GM23338 (cell line): ENCODE measurements at places on chromosomes 13 and 19. TPM values are rescaled to one million over a fixed set of nuclear protein-coding genes. Genes with fewer than 3 reads are reported as not detected.

Gene BRME1
- 3.7 and 4.0 TPM in 2 replicates for total RNA-seq

Gene FRY
- total RNA-seq, result 4.1 and 10.1 TPM in 2 replicates

Gene SRRM5
- not detected in 2 replicates for total RNA-seq

Gene TEX101
- not detected in 2 replicates for total RNA-seq

DNA sequence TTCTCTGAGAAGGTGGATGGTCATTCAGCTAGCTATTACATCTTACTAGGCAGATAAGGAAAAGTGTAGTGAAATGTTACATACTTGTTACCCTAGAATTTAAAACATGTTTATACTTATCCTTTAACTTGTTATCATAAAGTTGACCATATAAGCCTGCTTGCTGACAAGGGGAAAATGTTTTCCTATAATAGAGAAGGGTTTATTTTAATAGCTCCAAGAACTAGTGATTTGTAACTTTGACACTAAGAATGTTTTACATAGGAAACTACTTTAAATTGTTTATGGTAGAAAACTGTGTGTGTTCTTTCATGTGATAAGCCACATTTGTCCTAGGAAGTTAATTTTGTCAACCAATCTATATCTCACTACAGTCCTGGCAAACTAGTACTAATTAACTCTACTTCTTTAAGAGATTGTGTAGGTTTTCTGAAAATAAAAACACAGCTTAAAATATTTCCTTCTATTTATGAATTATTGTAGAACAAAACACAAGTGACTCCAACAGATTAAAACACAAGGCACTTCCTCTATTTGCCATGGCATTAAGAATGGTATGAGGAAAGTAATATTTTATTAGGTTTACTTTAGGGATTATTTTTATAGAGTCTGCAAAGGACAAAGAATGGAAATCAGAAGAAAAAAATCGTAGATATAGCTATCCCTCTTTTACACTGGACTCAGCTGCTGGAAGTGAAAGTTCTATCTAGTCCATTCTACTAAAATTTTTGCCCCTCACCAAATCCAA lies 233.3 kb upstream of the NBEA start:
- H3K4me3 ChIP-seq, result no peak overlapping the region
- H3K4me1 ChIP-seq, result no peaks in the 10 kb centered on the region
- no peaks in the 10 kb centered on the region for H3K27me3 ChIP-seq
- no peak for DNase-seq
- no peak overlapping the region for H3K27ac ChIP-seq
- H3K36me3 ChIP-seq, result no peaks in the 10 kb centered on the region

DNA sequence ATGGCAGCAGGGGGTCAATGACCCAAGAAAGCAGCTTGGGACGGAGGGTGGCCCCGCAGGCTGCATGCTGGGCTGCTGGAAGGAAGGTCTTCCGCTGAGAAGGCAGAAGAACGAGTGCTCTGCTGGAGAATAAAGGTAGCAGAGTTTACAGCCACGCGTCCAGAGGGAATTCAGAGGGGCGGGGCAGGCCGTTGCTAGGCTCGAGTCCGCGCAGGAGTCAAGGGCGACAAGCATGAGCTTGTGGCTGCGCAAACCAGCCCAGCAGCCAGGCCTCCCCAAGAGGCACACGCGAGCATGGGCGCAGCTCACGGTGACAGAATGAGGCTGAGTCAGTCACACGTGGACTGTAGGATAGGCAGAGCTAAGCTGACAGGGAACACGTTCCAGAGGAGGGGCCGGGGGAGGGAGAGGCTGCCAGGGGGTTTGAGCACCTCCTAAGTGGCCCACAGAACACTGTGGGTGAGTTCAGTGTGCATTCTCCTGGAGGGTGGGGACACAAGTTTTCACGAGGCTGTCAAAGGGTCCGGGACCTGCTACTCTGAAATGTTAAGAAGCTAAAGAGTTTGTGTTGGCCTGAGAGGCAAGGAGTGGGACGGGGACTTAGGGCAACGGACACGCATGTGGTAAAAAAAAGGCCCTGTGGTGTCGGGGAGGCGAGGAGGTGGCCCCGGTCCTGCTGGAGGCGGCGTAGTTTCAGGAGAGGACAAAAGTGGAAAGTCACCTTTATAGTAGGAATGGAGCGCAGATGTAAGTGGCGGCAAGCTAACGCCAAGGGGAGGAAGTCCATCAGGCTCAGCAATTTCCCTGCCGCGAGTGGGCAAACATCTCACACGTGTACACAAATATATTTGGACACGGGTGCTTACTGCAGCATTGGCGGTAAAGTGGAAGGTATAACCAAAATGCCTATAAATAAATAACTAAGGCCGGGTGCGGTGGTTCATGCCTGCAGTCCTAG lies 17.7 kb downstream of the RFX2 start:
- H3K36me3 ChIP-seq, result no peaks in the 10 kb centered on the region
- H3K27me3 ChIP-seq, result peaks cover 14% of the 10 kb centered on the region; the same call in 1 of the 2 replicates
- H3K27ac ChIP-seq, result no peak overlapping the region
- H3K4me1 ChIP-seq, result peaks cover 18% of the 10 kb centered on the region
- peak; percentile 85 for DNase-seq

DNA sequence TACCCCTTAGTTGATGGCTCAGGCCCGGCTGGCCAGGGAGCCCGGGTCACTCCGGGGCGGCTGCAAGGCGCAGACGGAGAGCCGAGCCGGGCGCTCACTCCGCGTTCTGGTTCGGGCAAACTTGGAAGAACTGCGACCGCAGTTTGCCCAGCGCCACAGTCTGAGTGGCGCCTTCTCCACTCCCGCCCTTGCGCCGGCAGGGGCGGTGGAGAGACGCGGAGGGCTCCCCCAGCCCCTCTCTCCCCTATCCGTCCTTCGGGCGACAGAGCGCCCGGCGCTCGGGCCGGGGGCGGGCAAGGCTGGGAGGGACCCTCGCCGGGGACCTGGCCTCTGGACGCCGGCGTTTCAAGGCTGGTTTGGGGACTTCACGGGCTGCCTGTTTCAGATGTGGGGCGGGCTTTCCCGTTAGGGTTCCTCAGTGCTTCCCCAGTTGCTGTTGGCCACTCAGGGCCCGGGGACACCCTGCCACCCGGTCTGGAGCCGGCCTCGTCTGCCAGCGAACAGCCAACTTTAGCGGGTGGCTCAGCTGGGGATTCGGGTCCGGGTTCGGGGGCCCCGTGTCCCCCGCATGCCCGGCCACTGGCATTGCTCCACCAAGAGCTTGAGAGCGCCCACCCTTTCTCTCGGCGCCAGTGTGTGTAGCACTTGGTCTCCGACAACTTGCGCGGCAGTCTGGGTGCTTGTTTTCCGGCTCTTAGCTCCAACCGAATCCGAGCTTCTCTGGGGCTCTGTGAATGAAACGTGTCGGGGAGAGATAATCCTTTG lies 1.5 kb downstream of the GPC6 start:
- no peaks in the 10 kb centered on the region for H3K36me3 ChIP-seq
- DNase-seq, result peak; percentile 91
- H3K27me3 ChIP-seq, result peaks cover 13% of the 10 kb centered on the region
- no peak overlapping the region for H3K27ac ChIP-seq

DNA sequence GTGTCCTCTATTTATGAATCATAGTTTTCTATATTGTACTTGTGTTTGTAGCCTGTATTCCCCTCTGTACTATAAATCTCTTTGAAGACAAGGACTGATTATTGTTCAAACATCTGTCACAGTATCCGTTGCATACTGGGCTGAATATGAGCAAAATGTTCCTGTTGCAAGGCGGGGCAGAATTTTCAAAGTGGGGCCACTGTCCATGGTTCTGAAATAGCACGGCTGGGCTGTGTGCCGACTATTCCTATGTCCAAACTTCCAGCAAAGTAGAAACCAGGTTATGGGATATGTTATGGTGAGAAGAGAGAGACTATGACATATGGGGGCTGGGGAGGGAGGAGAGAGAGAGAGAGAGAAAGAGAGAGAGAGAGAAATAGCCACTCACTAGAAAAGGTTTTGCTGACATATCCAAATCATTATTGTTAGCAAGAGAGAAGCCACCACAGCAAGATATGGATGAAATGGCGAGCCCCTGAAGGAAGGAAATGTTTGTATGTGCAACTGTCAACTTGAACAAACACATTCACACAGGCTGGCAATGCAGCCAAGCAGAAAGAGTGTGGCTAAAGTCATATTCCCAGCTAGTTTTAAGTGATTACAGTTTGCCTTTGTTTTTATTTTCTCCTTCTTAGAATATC lies 107.0 kb upstream of the GPR12 start:
- H3K4me3 ChIP-seq, result no peak overlapping the region
- no peaks in the 10 kb centered on the region for H3K4me1 ChIP-seq
- H3K27ac ChIP-seq, result no peak overlapping the region
- H3K27me3 ChIP-seq, result no peaks in the 10 kb centered on the region
- peak; percentile 39 for DNase-seq

DNA sequence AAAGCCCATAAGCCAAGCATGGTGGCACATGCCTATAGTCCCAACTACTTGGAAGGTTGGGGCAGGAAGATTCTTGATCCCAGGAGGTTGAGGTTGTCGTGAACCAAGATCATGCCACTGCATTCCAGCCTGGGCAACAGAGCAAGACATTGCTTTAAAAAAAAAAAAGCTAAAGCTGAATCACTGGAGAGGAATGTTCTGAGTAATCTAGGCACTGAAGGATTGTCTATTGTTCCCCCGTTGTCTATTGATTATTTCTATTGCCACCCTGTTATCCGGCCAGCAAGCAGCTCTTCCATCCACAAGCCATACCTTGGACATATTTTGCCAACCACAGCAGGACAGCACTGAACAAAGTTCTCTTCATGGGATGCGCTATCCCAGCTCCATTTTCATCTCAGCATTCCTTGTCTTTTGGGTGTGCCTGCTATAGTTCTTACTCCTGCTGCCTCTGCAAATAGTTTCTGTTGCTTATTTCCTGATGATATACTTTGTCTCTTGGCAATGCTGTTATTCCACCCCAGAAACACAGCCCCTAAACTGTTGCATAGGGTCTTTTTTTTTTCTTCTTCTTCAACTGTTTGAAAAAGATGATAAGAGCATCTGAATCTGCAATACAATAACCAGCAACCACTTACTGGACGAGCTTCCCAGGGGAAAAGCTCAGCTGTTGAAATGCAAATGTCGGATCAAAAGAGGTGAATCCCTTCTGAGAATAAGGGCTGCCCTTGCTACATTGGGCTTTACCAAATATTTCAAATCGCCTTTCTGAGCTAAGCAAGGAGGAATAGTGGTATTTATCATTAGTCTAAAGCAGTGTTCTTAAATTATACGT lies 22.2 kb upstream of the SIAH3 start:
- no peaks in the 10 kb centered on the region for H3K36me3 ChIP-seq
- H3K4me1 ChIP-seq, result no peaks in the 10 kb centered on the region; the same call in 1 of the 2 replicates
- peaks cover 14% of the 10 kb centered on the region for H3K27me3 ChIP-seq
- no peak overlapping the region for H3K27ac ChIP-seq
- H3K4me3 ChIP-seq, result 0 out of 2 replicates have a peak overlapping the region, but pooled peaks have one; percentile 6

DNA sequence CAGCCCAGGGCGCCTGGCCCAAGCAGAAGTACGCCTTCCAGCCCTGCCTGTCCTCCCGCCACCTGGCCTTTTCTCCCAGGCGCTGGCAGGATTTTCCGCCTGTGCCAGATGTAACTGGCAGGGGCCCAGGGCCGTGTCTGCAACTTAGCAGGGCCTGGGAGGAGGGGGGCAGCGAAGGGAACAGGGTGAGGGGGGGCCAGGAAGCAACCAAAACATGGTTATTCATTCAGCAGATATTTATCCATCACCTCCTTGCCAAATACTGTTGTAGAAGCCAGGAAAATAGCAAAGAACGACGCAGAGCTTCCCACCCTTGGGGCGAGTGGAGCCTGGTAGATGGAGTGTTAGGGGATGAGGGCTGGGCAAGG lies 5.6 kb downstream of the TLE6 start:
- peak overlapping the region; percentile 42; the same call in 1 of the 2 replicates for H3K4me3 ChIP-seq
- H3K27ac ChIP-seq, result no peak overlapping the region
- H3K27me3 ChIP-seq, result peaks cover 5% of the 10 kb centered on the region; the same call in 1 of the 2 replicates
- peaks cover 33% of the 10 kb centered on the region for H3K4me1 ChIP-seq

GRCh38 chr13:71339005-71339404 lies 528.0 kb downstream of the DACH1 start:
- no peaks in the 10 kb centered on the region for H3K27me3 ChIP-seq
- H3K4me1 ChIP-seq, result no peaks in the 10 kb centered on the region
- H3K36me3 ChIP-seq, result no peaks in the 10 kb centered on the region
- H3K4me3 ChIP-seq, result no peak overlapping the region
- DNase-seq, result no peak

GRCh38 chr19:44374789-44375188 lies 18.3 kb upstream of the ZNF112 start:
- no peaks in the 10 kb centered on the region for H3K27me3 ChIP-seq
- no peak overlapping the region for H3K4me3 ChIP-seq
- H3K4me1 ChIP-seq, result no peaks in the 10 kb centered on the region
- H3K36me3 ChIP-seq, result no peaks in the 10 kb centered on the region
- DNase-seq, result no peak

DNA sequence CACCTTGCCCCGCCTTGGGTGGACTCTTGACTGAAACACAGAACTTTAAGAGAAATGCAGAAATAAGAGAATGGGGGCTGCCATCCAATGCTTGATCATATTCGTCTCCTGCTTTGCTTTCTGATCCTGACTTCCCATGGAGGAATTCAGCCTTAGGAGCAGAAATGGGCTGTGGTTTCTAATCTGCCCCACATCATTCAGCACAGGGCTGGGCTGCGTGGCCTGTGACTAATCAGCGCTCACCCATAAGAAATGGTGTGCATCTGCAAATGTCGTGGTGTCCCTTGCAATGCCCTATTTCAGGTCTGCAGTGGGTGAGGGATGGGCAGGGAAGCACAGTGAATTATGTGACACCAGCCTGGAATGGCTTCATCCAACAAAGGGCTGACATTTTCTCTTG lies 60.7 kb upstream of the URI1 start:
- H3K27ac ChIP-seq, result no peak overlapping the region
- H3K27me3 ChIP-seq, result no peaks in the 10 kb centered on the region
- DNase-seq, result no peak
- H3K4me3 ChIP-seq, result no peak overlapping the region
- no peaks in the 10 kb centered on the region for H3K36me3 ChIP-seq

GRCh38 chr19:39212375-39212742 lies 8.3 kb upstream of the SYCN start:
- peak; percentile 88 for DNase-seq
- H3K4me1 ChIP-seq, result no peaks in the 10 kb centered on the region
- no peaks in the 10 kb centered on the region for H3K27me3 ChIP-seq
- H3K36me3 ChIP-seq, result no peaks in the 10 kb centered on the region

DNA sequence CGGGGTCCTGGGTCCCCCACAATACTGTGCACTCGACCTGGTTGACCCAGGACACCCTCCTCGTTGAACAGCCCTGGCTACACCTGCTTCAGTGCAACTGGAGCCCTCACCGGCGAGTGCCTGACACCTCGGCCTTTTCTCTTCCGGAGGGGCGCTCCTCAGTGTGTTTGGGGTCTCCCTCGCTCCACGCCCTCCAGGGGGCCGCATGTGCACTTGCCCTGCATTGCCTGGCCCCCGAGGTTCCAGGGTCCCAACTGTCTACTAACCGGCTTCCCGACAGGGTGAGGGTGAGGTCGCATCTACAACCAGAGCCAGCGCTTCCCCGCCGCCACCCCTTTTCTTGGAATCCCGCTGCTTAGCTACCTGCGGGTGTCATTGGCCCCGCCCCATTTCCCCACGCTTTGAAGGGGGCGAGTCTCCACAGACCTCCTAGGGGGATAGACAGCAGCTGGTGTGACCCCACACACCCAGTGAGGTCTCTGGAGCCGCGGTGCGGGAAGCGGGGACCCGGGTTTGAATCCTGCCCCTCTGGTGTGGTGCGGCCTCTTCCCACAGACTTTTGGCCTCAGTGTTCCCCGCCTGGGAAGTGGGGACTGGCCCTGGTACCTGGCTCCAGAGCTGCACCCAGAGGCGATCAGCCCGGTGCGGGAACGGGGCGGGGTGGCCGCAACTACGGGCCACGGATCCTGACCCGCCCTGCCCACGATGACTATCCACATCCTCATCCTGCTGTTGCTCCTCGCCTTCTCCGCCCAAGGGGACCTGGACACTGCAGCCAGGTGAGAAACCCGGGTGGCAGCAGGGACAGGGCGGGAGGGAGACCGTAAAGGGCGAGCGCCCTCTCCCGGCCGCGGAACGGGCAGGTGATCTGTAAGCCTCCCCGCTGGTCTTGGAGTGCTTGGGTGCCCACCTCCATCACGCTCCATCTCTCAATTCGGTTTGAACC lies at the start of gene ADM5:
TSS of gene ADM5 (plus strand) at position 462 of the 946 bp plus-strand sequence. CDS start at position 706, 244 bp downstream.
- peaks cover 12% of the 10 kb centered on the region for H3K36me3 ChIP-seq
- H3K27me3 ChIP-seq, result no peaks in the 10 kb centered on the region
- H3K4me3 ChIP-seq, result peak within 1 kb of the TSS; percentile 97
